ENCODE measurements at places on chromosomes 1 and 21.

DNA sequence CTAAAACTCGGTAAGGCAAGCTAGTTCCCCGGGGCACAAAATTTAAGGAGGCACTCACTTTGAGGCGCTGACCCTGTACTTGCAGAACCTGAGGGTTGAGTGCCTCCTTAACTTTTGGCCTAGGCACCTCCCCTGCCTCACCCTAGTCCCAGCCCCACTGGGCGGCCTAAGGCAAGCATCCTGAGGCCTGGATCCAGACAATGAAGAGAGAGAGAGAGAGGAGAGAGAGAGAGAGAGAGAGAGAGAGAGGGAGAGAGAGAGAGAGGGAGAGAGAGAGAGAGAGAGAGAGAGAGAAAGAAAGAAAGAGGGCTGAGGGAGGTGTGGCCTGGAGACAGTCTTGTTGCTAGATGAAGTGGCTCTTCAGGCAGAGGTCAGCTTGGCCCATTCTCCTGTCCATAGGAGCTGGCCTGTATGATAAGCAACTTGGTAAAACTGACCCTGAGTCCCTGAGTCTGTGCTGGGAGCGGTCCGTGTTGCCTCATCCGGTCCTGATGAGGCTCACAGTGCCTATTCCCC is 7.4 kb upstream of the LRRN2 start:
- no peak for DNase-seq

DNA sequence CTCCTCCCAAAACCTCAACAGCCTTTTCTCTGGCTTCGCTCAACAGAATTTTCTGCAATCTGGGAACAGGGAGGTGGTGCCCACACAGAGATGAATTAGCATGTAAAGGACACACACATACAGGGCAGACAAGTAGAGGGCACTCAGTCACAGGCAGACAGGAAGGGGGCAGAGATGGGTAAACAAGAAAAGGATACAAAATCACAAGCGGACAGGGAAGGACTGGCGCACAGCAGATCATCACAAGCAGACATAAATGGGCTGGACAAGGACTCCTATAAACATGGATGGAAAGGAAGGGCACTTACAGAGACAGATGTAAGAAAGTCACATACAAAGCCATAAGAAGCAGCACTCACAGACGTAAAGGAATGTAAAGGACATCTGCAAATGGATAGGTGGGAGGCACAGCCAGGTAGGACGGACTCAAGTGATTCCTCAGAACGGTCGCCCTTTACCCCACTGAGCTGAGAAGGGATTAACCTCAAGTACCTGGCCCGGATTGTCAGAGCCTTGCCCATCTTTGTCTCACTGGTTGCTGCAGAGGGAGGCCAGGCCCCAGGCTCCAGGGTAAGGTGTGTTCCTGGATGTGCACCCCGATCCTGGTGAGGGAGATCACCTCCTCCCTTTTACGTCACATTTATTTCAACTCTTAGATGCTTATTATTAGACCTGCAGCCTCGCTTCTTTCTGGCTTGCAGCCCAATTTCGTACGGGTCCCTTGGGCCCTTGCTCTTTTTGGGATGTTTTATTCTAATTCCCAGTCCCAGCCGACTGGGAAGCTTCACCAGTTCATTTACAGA is 836 bp upstream of the PRCC start:
- DNase-seq = no peak

- DNase-seq = no peak
Observed at GRCh38 chr1:245441689-245442088, 286.9 kb downstream of the KIF26B start.

DNA sequence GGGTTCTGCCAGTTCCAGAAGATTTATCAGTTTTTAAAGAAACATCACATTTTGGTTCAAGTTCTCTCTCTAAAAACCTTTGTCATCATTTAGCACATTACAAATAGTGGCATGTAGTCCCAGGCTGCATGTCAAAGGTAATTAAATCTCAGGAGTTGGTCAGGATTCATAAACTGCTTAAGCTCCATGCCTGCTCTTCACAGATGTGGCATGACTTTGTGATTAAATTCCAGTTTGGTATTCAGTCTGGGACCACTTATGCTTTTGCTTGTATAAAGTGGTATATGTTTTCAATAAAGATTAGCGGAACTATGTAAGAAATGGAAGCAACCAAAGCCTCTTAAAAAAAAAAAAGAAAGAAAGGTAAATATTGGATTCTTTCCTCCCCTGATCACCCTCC is 408.0 kb downstream of the DISC1 start:
- DNase-seq = no peak

DNA sequence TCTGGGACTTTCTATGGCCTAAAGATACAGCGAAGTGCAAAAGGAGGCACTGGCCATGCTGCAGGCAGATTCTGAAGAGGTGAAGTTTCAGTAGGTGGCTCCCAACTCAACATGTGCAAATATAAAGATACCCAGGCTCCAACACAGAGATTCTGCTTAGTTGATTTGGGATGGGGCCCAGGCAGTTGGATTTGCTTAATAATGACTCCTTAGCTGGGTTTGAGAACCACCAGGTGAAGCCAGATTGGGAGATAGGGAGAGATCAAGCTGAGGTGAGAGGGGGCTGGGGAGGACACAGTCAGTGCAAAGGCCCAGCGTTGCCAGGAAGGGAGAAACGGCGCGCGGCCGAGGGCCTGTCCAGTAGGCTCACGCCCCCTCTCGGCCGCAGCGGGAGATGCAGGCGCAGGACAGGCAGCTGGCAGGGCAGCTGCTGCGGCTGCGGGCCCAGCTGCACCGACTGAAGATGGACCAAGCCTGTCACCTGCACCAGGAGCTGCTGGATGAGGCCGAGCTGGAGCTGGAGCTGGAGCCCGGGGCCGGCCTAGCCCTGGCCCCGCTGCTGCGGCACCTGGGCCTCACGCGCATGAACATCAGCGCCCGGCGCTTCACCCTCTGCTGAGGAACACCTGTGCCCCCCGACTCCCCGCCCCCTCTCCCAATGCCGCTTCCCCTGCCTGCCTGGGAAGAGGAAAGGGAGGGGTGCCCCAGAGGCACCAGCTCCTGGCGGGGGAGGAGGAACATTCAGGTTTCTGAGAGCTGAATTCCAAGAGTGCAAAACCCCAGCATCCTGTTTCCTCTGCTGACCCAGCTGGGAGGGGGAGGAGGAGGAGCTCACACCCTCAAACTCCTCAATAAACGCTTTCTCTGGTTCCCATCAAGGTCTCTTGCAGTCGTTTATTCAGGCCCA is 1.2 kb downstream of the FAM167B start:
- peak; percentile 90 for DNase-seq

DNA sequence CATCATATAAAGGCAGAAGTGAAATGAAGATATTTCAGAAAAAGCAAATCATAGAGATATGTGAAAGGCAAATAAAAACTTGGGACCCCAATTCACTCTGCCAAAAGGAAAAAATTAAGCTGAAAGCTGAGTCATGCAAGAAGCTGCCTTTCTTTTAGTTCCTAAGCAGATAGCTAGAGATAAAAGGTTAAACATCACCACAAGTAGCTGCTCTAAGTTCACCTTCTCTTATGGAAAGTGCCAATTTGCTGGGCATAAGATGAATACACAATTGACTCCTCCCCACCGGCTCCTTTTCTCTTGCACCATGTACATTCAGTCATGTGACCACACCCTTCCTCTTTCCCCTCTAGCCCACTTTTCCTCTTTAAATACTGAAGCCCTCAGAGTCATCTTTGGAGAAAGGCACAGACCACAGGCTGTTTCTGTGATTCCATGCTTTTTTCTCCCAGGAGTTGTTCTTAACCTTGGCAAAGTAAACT is 5.4 kb upstream of the SUMO3 start:
- no peak for DNase-seq

DNA sequence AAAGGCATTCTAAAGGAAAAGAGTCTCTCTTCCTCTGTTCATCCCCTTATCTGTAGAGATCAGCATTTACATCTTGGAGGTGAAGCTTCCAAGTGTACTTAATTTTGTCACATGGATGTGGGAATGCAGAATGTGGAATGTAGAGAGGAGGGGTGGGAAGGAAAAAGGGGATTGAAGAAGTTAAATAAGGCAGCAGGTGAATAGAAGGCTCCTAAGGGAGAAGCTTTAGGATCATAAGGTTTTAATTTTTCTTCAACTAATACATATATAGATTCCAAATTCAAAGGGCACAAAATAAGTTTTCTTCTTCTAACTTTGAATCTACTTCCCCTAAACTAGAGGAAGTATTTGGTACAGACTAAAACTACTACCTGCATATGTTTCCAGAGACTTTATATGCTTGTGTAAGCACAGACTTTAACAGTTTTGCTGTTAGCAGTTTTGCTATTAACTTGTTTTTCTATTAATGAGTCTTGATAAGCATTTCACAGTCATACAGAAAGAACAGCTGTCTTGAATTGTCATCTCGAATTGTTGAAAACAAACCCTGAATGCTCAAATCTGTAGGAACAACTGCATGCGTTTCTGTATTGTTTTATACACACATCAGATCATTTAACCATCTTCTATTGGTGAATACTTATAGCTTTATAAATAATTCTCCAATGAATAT is 12.7 kb downstream of the TENT5C start:
- peak; percentile 63 for DNase-seq

Data from activated CD4-positive, alpha-beta T cell treated with anti-CD3 and anti-CD28 coated beads, Interleukin-2, Interleukin-4, amounts not matched to agents 100 ng/mL and 50 ng/mL, durations not matched to agents 16 hours and 8 hours (primary cell).